A549 treated with GW870086 at 1 μM for 4 hours (cell line): ENCODE measurements at places on chromosomes 2 and 18. TPM values are rescaled to one million over a fixed set of nuclear protein-coding genes. Genes with fewer than 3 reads are reported as not detected.

LYG2 gene
- total RNA-seq: not detected in 5 replicates

ADAM23 gene
- total RNA-seq: 5.5 to 9.9 TPM (median 9.5 TPM) in 5 replicates

BMP10 gene
- not detected in 5 replicates for total RNA-seq

TGFA gene
- 4.4 to 5.2 TPM (median 4.7 TPM) in 5 replicates for total RNA-seq

HOXD11 gene
- 6.5 to 7.7 TPM (median 6.6 TPM) in 5 replicates for total RNA-seq

CYRIA gene
- total RNA-seq: 0.13 to 0.29 TPM (median 0.23 TPM) in 4 of 5 replicates, not detected in the other

VPS54 gene
- 11.4 to 16.2 TPM (median 15.4 TPM) in 5 replicates for total RNA-seq

PROM2 gene
- 0.03 to 0.32 TPM (median 0.18 TPM) in 4 of 5 replicates, not detected in the other for total RNA-seq

DSC2 gene
- total RNA-seq: 0.65 to 1.3 TPM (median 1.1 TPM) in 5 replicates

TFPI gene
- total RNA-seq: 38.7 to 57.3 TPM (median 51.8 TPM) in 5 replicates

OR6B2 gene
- not detected in 5 replicates for total RNA-seq

C2orf72 gene
- 5.2 to 8.3 TPM (median 7.4 TPM) in 5 replicates for total RNA-seq

CDH19 gene
- 0.52 to 1.2 TPM (median 1.0 TPM) in 5 replicates for total RNA-seq

ABHD1 gene
- 0.98 to 2.3 TPM (median 1.5 TPM) in 5 replicates for total RNA-seq

IL1R2 gene
- total RNA-seq: 0.72 to 1.9 TPM (median 1.0 TPM) in 5 replicates

STON1 gene
- total RNA-seq: 0.31 to 0.56 TPM (median 0.38 TPM) in 5 replicates

NCL gene
- 719 to 804 TPM (median 768 TPM) in 5 replicates for total RNA-seq

CFC1 gene
- 0.09 TPM in 1 of 5 replicates, not detected in the others for total RNA-seq

TNFRSF11A gene
- total RNA-seq: 8.0 to 12.1 TPM (median 10.1 TPM) in 5 replicates

TXNL4A gene
- 95.9 to 174 TPM (median 146 TPM) in 5 replicates for total RNA-seq

AQP12B gene
- not detected in 5 replicates for total RNA-seq

UGT1A7 gene
- 2.3 to 5.1 TPM (median 3.8 TPM) in 5 replicates for total RNA-seq

CRYBA2 gene
- total RNA-seq: not detected in 5 replicates

PAX8 gene
- total RNA-seq: 0.65 to 1.3 TPM (median 0.95 TPM) in 5 replicates

FOXD4L1 gene
- 0.24 to 0.56 TPM (median 0.30 TPM) in 5 replicates for total RNA-seq

AKAIN1 gene
- not detected in 5 replicates for total RNA-seq

ANKRD53 gene
- total RNA-seq: 0.12 TPM in 1 of 5 replicates, not detected in the others

PCARE gene
- total RNA-seq: not detected in 5 replicates

IL1R1 gene
- total RNA-seq: 24.1 to 37.2 TPM (median 32.8 TPM) in 5 replicates

GLI2 gene
- total RNA-seq: 16.9 to 27.3 TPM (median 22.9 TPM) in 5 replicates

ATP6V1B1 gene
- total RNA-seq: 1.2 to 2.5 TPM (median 2.4 TPM) in 5 replicates

SLC16A14 gene
- 0.43 to 1.6 TPM (median 0.80 TPM) in 5 replicates for total RNA-seq

PLCL1 gene
- not detected in 5 replicates for total RNA-seq

DNAH6 gene
- 0.03 to 0.10 TPM (median 0.07 TPM) in 4 of 5 replicates, not detected in the other for total RNA-seq

TLX2 gene
- 0.19 to 0.36 TPM (median 0.28 TPM) in 5 replicates for total RNA-seq

C2orf15 gene
- total RNA-seq: 0.25 to 0.71 TPM (median 0.47 TPM) in 5 replicates

GALNT5 gene
- total RNA-seq: 2.5 to 2.6 TPM (median 2.6 TPM) in 5 replicates

M1AP gene
- not detected in 5 replicates for total RNA-seq

GAREM2 gene
- total RNA-seq: 6.1 to 8.5 TPM (median 7.1 TPM) in 5 replicates

DNAH7 gene
- total RNA-seq: 0.54 to 1.8 TPM (median 1.4 TPM) in 5 replicates

PSMG2 gene
- total RNA-seq: 63.1 to 73.3 TPM (median 69.8 TPM) in 5 replicates

ZNF385B gene
- 0.15 to 0.18 TPM (median 0.17 TPM) in 3 of 5 replicates, not detected in the others for total RNA-seq
